ENCODE measurements at places on chromosomes 2 and 18. TPM values are rescaled to one million over a fixed set of nuclear protein-coding genes. Genes with fewer than 3 reads are reported as not detected.

Gene ABCB11
- 0.02 TPM for total RNA-seq

Gene SEPTIN10
- total RNA-seq: 90.8 TPM

Gene LRP2
- 0.79 TPM for total RNA-seq

Gene MAP3K19
- total RNA-seq: not detected

Gene ECEL1
- total RNA-seq: 0.14 TPM

Gene LINC00305
- total RNA-seq: not detected

Gene SIX2
- 7.4 TPM for total RNA-seq

Gene LYPD6B
- total RNA-seq: 1.1 TPM

Gene GTF2A1L
- not detected for total RNA-seq

Gene TCF23
- not detected for total RNA-seq

Gene WDR33
- 41.8 TPM for total RNA-seq

Gene DCAF17
- 25.2 TPM for total RNA-seq

Gene HAAO
- 1.3 TPM for total RNA-seq

Gene SLC5A7
- 0.05 TPM for total RNA-seq

Gene METTL5
- total RNA-seq: 52.3 TPM

Gene GRHL1
- 2.5 TPM for total RNA-seq

Gene COLEC11
- not detected for total RNA-seq

Gene SAG
- not detected for total RNA-seq

Gene LYPD1
- 51.1 TPM for total RNA-seq

Gene RASGRP3
- 2.0 TPM for total RNA-seq

Gene RAD51AP2
- total RNA-seq: 0.10 TPM

Gene EMX1
- total RNA-seq: not detected

Gene ONECUT2
- total RNA-seq: 6.2 TPM

Gene GREB1
- 14.5 TPM for total RNA-seq

Measured in astrocyte (in vitro differentiated cells and primary cell).